Substantia nigra (tissue), 51 donors: ENCODE measurements at places on chromosomes 5 and 9.

DNA sequence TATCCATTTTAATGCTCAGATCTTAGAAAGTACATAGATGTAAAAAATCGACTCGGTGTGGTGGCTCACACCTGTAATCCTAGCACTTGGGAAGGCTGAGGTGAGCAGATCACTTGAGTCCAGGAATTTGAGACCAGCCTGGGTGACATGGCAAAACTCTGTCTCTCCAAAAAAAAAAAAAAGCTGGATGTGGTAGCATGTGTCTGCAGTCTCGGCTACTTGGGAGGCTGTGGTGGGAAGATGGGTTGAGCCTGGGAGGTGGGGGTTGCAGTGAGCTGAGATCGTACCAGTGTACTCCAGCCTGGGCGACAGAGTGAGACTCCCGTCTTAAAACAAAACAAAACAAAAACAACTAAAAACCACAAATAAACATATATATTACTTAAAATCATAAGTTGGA lies 61.4 kb downstream of the RASA1 start:
- DNase-seq, result no peak

- DNase-seq, result no peak
Measured at GRCh38 chr9:6133346-6134063, 82.1 kb upstream of the IL33 start.

GRCh38 chr9:5510360-5510931 lies at the start of gene PDCD1LG2:
TSS of gene PDCD1LG2 (plus strand) at chr9:5510531. CDS start at chr9:5522547, 12,016 bp downstream.
- no peak for DNase-seq

DNA sequence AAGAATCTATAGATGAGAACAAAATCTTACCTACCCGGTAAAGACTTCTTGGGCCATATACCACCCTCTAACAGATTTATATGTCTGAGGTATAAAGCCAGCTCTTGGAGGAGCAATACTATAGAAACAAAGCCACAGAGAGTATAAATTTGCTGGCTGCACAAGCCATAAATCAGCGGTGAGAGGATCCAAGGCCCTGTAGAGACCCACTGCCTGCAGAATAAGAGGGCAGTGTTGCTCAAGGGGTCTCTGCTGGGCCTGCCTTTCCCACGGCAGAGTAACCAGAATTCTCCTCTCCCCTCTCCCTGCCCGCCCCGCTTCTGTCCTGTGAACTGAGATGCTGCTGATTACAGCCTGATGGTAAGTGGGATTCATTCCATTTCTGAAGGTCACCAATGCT lies 89.2 kb downstream of the NDFIP1 start:
- no peak for DNase-seq

- DNase-seq, result peak; percentile 74
Measured at GRCh38 chr5:154850255-154851062, at the start of gene FAXDC2. TSS of gene FAXDC2 (minus strand) at chr5:154850603. CDS start at chr5:154838178, 12,425 bp downstream.

DNA sequence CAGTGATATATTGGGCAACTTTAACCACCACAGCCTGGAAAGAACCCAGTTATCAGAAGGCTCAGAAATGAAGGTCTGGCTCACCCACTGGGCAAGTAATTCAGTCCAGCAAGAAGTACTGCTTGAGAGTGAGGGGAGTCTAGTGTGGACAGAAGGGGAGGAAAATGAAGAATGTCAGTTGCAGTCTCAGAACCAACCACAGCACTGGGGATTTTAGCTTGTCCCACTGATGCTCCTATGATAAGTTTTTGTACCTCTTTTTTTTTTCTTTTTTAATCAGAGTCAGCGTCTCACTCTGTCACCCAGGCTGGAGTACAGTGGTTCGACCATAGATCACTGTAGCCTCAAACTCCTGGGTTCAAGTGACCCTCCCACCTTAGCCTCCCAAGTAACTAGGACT lies 9.4 kb upstream of the CD72 start:
- no peak for DNase-seq
